ENCODE measurements at places on chromosomes 1 and 21.
A peak's percentile ranks its signal among the peaks of the same experiment; 100 is the strongest.

- DNase-seq = no peak
Observed at GRCh38 chr1:8854240-8854639, 24.2 kb downstream of the ENO1 start.

GRCh38 chr1:240420766-240421165 lies 191.2 kb downstream of the GREM2 start:
- DNase-seq = no peak

- DNase-seq = no peak
Observed at GRCh38 chr1:228077565-228078330, 4.8 kb upstream of the ARF1 start.

DNA sequence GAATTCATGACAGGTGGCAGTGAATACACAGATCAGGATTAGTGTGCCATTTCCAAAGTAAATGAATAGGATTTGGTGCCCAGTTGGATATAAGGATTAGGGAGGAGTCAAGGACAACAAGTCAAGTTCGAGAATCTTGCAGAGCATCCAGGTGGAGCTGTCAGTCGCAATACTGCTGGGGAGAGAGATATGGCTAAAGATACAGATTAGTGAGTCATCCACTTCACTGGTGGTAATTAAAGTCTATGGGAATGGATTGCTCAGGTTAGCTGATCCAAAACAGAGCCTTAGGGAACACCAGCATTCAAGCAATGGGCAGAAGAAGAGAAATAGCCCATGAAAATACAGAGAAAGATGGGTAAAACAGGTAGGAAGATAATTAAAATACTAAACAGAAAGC lies 26.8 kb downstream of the BCAS2 start:
- no peak for DNase-seq

- no peak for DNase-seq
Observed at GRCh38 chr1:67749844-67750690, 65.1 kb downstream of the GADD45A start.

DNA sequence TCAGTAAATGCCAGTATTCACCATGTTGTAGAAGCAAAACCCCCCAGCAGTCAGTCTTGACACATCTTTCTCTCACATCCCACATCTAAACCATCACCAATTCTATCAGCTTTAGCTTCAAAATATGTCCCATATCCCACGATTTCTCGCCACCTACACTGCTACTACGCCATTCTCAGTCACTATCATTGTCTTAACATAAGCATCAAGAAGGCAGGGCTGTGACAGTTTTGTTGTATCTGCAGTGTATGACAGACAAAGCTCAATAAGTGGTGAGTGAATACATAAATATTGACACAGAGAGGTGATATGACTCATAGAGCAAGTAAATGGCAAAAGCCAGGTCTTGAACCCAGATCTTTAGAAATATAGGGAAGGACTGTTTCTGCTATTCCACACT lies 59.9 kb downstream of the JAK1 start:
- DNase-seq = peak; percentile 46

GRCh38 chr1:14733048-14733778 lies 134.7 kb downstream of the KAZN start:
- no peak for DNase-seq

DNA sequence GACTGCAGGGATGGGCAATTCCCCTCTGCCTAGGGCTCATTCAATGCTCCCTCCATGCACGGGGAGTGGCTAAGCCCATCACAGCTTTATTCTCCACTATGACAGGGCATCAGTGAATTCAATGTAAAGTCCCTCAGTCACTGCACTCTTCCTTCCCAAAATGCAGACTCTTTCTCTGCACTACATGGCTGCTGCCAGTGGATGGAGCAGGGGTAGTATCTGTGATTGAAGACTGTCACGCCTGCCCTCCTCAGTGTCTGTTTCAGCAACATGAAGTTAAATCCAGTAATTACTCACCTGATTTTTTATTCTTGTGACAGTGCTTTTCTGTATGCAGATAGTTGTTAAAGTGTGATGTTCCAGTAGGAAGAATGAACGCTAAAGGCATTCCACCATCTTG lies 1323.2 kb downstream of the AMY1C start:
- no peak for DNase-seq

- DNase-seq = no peak
Observed at GRCh38 chr1:112308716-112309115, 87.3 kb upstream of the CTTNBP2NL start.

DNA sequence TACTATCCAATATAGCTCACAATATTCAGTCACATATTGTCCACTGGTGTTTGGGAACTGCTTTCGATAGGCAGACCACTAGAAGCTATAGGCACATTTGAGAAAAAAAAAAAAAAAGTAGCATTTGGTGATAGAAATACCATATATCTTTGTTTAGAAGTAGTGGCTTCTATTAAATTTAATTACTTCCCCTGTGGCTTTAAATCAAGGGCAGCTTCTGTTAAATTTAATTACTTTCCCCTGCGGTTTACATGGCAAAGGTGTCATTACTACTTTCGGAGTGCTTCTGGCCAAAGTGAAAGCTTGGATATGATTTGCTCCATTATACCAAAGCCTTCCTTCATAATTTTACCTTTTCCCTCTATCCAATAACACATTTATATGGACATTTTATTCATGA lies 229.9 kb downstream of the TTLL7 start:
- no peak for DNase-seq

DNA sequence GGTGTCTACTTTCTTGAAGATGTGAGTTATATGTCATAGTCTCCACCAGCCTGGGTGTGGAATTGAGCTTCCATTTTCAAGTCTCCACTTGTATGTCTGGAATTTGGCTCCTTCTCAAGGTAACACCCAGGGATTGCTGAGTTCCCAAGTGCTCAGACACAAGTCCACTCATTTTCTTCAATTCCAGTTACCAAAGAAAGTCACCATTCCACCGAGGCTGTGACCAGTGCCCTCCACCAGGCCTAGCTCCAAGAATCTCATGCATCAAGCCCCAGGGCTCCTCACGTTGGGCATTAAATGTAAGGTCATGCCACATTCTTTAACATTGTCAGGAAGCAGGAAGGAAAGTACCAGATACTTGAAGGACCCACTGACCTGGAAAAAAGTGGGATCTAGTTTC lies 2.4 kb upstream of the RAB4A start:
- no peak for DNase-seq

DNA sequence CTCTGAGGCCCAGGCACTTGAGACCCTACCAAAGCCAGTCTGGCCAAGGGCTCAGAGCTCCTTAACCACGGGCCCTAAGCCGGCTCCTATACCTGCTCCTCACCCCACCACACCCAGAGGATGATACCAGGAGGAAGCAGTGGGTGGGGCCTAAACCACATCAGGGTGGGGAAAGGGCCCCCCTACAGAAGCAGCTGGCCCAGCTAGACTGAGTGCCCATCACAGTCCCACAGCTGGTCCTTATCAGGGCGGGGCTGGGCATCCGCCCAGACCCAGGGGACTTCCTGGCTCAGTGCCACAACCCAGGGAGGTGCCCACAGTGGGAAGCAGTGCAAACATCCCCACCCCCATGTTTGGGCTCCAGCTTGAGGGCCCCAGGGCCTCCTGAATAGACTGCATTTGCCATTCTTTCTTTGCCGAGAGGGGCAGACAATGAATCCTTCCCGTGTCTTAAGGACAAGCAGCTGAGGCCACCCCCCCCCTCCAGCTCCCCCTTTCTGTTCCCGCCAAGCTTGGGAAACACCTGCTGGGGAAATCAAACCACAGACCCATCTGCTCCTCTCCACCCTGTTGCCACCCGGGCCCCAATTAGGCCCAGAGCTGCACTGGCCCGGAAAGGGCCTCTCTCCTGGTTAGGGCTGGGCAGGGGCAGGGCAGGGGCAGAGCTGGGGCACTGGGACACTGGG lies 6.2 kb downstream of the E2F2 start:
- no peak for DNase-seq
